ENCODE measurements at places on chromosomes 5 and 9.

DNA sequence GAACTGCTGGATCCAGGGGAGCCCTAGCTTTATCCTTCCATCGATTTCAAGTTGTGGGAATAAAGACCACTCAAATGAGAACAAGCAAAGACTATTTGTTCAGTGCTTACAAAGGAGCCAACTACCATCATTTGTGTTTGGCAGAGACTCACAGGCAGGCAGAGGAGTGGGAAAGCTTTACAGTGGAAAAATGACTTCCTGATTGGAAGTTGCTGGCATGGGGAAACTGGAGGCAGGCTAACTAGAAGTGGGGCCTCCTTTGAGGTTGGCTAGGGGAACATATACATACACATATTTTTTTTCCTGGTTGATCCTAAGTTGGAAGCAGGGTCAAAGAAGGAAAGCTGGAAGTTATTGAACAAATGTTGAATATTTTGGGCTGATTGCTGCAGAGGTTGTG, 121.7 kb downstream of the ACTBL2 start:
- no peak for DNase-seq

- DNase-seq = no peak
Measured at GRCh38 chr5:171986772-171987171, 19.7 kb downstream of the FBXW11 start.

GRCh38 chr5:173935396-173935795, 47.2 kb downstream of the CPEB4 start:
- no peak for DNase-seq

GRCh38 chr9:136016572-136017288, 55.6 kb upstream of the UBAC1 start:
- no peak for DNase-seq

DNA sequence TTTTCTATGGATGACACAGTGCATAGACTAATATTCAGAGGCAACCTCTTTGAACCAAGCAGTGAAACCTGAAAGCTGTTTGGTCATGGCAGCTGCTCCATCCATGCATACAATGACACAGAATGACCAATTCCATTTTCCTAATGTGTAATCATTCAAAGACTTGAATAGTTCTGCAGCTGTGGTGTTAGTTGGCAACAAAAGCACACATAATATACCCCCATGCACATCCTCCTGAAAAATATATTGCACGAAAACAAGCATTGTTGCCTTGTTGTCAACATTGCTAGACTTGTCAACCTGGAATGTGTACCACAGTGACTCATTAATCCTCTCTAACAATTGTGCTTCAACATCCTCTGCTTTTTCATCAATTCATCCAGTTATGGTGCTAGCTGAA, 71.0 kb upstream of the SEMA6A start:
- DNase-seq = no peak
